Hematopoietic multipotent progenitor cell treated with erythropoietin and hydrocortisone succinate and interleukin-3 and kit ligand, for 6 days (in vitro differentiated cells): ENCODE measurements at places on chromosomes 1 and 21.

DNA sequence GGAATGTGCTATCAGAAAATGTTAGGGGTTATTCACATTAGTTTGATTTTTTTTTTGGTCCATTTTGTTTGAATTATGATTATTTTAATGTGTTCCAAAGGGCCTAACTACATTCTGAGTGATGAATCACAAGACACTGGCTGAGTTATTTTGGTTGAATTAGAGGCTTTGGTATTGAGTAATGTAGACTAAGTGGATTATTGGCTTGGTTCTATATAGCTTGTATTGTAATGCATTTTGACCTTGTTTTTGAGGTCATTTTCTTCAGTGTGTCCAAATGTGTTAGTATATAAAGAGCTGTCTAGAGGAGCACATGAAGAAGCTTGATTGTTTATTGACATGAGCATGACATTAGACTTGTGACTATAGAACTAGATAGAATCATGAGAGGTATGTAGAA, 3.4 kb downstream of the ZNF326 start:
- DNase-seq = no peak

DNA sequence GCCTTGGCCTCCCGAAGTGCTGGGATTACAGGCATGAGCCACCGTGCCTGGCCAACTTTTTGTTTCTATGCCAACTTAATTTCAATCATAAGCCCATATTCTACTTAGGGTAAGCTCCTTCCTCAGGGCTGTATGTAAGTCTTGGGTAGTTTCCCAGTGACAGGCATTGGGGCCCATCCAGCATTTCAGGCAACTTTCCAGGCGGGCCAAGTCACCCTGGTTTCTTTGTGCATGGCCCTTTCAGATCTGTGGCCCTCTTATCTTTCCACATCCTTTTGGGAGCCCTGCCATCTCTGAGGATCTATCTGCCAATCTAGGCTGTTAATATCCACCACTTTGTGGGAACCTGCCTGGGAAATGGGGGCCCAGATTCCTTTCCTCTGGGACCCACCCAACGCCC, 58.7 kb downstream of the TNN start:
- no peak for DNase-seq

- DNase-seq = no peak
These were observed 5.0 kb downstream of the CNKSR1 start for GRCh38 chr1:26182383-26182696.

GRCh38 chr1:227780101-227781044, 35.1 kb upstream of the PRSS38 start:
- DNase-seq = no peak

- DNase-seq = no peak
These were observed 6.7 kb upstream of the CSRP1 start for GRCh38 chr1:201513498-201514243.

- peak; percentile 3 for DNase-seq
These were observed 908.2 kb upstream of the ADGRL2 start for GRCh38 chr1:80892539-80892938.

DNA sequence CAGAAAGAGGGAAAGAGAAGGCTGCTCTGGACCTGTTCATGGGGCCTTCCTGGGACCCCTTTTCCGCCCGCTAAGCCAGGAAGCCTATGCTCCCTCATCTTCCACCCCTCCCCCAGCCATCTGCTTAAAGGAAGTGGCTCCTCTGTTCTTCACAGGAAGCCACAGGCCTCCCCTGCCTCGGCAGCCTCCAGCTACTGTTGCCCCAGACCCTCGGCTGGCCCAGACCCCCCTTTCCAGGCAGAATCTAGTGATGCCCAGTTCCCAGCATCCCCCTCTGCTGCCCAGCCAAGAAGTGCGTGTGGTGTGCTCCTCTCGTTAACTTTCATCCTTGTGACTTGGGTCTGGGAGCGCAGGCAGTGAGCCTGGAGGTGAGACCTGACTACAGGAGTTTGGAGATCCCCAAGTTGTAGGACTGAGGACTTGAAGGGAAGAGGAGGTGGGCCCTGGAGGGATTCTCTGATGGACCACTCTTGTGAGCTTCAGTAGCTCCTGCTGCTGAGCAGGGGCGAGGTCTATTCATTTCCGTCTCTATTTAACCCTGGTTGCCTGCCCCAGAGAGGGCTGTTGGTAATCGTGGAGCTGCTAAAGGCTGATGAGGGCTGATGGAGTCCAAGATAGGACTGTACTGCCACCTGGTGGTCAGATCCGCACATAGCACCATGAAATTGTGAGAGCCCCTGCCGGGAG, 9.1 kb downstream of the IFI6 start:
- DNase-seq = peak; percentile 91

DNA sequence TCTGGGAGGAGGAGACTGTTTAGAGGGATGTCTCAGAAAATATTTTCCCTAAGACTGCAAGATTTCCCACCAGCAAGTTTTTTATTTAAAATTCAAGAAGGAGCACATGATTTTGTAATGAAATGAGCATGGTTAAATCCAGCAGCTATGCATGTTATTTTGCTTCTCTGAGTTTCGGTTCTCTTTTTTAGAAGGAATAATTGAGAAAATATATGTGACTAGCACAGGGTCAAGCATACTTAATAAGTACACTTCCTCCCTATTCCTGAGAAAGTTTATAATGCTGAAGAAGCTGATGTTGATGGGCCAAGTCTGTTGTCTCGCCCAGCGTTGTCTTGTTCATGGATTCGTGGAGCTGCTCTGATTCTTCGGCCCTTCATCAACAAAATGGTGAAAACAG, 51.2 kb downstream of the EXO1 start:
- DNase-seq = no peak

DNA sequence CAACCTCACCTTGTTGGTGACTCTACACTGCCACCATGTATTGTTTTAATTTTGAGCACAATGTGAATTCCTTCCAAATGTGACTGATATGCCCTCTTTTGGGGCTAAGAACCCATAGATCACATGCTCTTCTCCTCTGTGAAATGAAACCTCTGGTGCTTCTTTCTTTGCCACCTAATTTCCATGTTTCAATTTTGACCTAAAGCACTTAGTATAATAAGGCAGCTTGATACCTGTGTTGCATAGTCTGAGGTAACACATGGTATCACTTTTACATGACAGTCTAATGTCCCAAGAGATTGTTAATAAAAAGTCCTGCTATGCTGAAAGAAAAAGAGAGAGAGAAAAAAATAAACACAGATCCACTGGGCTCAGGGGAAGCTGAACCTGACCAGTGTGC, 24.2 kb downstream of the CLEC20A start:
- no peak for DNase-seq

DNA sequence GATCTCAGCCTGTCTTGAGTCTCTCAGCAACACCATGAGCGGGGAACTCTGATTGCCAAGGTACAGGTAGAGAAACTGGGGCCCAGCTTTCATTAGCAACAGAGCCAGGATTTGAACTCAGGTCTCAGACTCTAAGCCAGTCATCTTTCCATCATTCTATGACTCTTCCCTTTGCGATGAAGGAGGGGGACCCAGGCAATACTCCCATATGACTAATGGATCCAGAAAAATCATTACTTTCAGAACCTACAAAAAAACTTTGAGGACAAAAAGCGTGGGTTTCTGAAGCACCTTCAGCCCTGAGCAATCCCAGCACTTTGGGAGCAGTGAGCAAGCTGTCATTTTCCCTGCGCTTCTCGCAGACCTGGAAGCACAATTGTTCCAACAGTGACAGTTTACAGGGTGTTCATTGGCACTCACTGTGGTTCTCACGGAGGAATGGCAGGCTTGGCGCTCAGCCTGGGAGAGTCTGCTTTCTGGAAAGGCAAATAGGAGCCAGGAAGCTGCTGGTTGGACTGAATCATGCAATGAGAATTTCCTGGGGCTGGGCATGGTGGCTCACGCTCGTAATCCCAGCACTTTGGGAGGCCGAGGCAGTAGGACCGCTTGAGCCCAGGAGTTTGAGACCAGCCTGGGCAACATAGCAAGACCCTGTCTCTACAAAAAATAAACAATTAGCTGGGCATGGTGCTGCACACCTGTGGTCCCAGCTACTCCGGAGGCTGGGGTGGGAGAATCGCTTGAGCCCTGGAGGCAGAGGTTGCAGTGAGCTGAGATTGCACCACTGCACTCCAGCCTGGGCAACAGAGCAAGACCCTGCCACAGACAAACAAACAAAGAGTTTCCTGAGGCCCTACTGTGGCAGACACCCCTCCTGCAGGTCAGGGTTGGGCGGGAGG, 40.1 kb downstream of the SLC2A7 start:
- DNase-seq = no peak

DNA sequence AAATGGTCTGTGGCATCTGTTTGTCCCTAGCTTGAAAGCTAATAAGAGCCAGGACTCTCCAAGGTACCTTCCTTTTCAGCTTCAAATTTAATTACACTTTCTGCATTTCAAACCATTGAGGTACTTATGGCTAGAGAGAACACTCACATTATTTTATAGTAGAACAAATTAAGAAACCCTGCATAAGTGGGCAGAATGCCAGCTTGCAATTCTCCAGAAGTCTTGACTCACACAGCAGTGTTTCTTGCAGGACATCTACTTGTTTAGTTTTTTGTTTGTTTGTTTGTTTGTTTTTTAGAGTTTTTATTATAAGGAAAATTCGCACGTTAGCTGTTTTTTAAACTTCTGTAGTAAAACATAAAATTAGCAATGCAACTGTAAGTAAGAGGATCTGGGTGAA, 397.2 kb downstream of the NEGR1 start:
- peak; percentile 10 for DNase-seq

GRCh38 chr1:94301186-94301585, 63.8 kb upstream of the ARHGAP29 start:
- no peak for DNase-seq

GRCh38 chr1:155858800-155859233, 550 bp upstream of the SYT11 start:
- peak; percentile 76 for DNase-seq

- no peak for DNase-seq
These were observed 59.5 kb downstream of the OPTC start for GRCh38 chr1:203553496-203553895.

GRCh38 chr21:45427331-45428271, 22.6 kb downstream of the COL18A1 start:
- no peak for DNase-seq

- peak; percentile 84 for DNase-seq
These were observed 17.7 kb downstream of the PTPRC start for GRCh38 chr1:198656500-198656932.

DNA sequence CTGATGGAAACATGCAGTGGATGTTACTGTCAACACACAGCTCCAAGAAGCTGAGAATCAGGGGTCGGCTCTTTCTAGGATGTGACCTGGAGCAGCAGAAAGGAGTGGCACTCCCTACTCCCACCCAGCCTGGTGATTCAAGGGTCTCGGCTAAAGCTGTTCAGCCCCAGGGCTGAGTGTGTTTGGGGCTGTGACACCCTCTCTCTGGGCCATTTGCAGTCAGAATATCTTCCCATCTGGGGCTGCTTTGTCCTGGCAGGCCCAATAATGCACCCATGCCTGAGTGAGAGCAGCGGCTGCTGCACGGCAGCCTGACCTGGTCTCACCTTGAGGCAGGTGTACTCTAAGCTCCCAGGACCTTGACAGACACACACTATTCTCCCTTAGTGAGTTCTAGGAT, 52.5 kb upstream of the AJAP1 start:
- no peak for DNase-seq

GRCh38 chr1:157523774-157524493, 28.4 kb downstream of the FCRL5 start:
- DNase-seq = no peak

DNA sequence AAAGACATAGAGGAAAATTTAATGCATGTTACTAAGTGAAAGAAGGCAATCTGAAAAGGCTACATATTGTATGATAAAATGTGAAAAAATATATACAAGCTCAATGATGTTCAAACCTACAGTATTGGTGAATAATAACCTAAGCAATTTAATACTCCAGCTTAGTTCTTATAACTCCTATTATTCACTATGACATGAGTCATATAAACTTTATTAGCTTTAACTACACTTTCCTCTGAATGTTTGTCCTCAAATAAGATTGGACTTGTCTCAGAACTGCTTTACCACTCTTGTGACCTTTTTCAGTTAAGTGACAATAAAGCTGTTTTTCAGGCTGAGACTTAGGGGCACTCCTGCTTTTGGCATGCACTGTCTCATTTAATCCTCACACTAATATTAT, 50.9 kb downstream of the CNST start:
- no peak for DNase-seq

DNA sequence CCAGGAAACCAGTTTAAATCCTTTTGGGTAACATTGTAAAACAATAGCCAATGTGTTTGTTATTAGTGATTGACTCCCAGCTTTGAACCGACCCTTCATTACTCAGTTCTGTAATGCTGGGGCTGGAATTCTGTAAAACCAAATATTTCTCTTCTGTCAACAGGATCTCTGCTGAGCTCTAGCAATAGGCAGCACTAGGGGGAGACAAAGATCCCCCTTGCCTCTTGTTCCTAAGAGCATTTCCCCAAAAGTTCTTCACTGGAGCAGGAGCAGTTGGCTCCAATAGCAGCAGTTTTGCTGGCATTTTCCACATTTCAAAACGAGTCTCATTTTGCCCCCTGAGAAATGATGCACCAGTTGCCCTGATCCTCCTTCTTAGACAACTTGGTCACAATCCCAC, 1671.1 kb downstream of the MRPL39 start:
- peak; percentile 52 for DNase-seq

DNA sequence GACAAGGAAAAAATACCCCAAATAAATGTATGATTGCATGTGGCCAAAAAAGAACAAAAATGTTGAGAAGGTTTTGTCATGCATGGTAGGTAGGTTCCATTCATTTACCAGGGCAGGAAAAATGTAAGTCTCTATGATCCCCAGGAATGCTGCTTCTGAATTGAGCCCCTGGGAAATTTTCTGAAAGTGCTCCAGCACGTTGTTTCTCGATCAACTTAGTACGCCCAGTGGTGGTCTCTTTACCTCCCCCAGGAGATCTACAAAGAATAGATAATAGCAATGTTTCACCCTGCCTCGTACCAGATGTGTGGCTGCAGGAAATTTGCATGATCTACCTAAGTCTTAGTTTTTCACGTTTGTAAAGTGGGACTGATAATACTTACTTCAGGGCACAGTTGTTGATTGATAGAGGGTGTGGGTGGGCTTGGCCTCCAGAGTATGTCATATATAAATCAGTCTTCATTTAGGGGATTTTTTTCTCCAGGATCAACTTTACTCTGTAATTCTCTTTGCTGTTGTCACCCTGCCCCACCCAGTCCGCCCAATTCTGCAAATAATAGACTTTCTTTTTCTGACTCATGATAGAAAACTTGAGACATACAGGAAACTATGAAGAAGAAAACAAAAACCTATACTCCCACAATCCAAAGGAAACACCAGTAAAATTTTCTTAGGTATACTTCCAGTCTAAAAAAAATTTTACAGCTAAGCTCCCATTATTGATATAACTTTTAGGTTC, 462.0 kb upstream of the RUNX1 start:
- no peak for DNase-seq

GRCh38 chr1:10835421-10835820, 39.0 kb upstream of the CASZ1 start:
- no peak for DNase-seq

GRCh38 chr1:39174390-39175081, 30.0 kb upstream of the MACF1 start:
- DNase-seq = no peak

GRCh38 chr21:44903689-44904088, 17.0 kb downstream of the ITGB2 start:
- no peak for DNase-seq
